ENCODE measurements at places on chromosomes 12 and 14. TPM values are rescaled to one million over a fixed set of nuclear protein-coding genes. Genes with fewer than 3 reads are reported as not detected.

The PRB2 gene
- polyA plus RNA-seq, result not detected

The DPPA3 gene
- polyA plus RNA-seq, result not detected

The DTX1 gene
- polyA plus RNA-seq, result 44.6 TPM

The BCL11B gene
- 1.6 TPM for polyA plus RNA-seq

The AQP6 gene
- 1.4 TPM for polyA plus RNA-seq

The ADGRD1 gene
- polyA plus RNA-seq, result 2.9 TPM

The MYF5 gene
- polyA plus RNA-seq, result not detected

The TOMM20L gene
- polyA plus RNA-seq, result not detected

The CCND2 gene
- polyA plus RNA-seq, result 3.1 TPM

The MGP gene
- polyA plus RNA-seq, result 27.0 TPM

The VDR gene
- 0.49 TPM for polyA plus RNA-seq

The OTX2 gene
- polyA plus RNA-seq, result not detected
